ENCODE measurements at places on chromosomes 13 and 19.

DNA sequence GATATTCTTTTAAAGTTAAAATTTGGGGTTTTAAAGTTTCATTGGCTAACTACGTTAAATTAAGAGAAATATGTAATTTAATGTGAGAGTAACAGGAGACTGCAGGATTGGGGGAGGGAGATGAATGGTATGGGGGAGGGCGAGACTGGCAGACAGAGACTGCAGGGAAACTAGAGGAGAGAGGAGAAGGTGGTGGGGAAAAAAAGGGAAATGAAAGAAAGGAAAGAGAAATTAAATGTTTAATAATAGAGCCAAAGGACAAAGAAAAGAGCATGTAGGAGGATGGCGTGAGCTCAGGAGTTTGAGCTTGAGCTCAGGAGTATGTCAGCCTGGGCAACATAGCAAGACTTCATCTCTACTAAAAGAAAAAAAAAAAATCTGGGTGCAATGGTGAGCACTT is 115.9 kb downstream of the RFC3 start:
- DNase-seq: no peak

GRCh38 chr19:4705413-4706131 is 18.1 kb downstream of the DPP9 start:
- DNase-seq: no peak

GRCh38 chr13:31179754-31180153 is 18.1 kb upstream of the HSPH1 start:
- DNase-seq: no peak

GRCh38 chr19:19113040-19113626 is 25.1 kb downstream of the TMEM161A start:
- peak; percentile 16 for DNase-seq

DNA sequence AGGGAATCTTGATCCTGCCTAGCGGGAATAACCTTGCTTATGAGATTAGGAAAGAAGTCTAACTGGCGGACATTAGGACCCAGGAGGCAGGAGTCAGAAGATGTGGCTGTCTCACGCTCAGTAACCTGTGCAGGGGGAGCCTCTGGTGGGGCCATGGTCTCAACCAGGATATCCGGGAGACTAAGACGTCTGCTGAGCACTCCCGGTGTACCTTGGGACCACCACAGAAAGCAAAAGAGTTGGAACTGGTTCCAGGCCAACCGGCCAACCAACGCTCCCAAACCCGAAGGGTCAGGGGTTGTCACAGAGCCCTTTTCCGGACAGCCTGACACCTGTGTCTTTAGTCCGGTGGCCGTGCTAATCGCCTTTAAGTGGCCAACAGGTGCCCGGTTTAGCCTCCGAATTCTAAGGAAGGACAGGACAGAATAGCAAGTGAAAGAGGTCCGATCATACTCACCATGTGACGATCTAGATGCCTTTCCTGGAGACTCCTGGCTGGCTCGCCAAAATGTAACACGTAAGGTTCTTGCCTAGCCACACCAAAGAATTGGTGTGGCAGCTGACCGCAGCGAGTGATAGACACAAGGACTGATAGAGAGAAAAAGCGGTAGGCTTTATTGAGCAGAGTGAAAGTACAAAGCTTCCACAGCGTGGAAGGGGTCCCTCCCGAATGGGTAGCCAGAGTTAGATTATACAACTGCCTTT is 103.9 kb upstream of the DIAPH3 start:
- DNase-seq: peak; percentile 71

DNA sequence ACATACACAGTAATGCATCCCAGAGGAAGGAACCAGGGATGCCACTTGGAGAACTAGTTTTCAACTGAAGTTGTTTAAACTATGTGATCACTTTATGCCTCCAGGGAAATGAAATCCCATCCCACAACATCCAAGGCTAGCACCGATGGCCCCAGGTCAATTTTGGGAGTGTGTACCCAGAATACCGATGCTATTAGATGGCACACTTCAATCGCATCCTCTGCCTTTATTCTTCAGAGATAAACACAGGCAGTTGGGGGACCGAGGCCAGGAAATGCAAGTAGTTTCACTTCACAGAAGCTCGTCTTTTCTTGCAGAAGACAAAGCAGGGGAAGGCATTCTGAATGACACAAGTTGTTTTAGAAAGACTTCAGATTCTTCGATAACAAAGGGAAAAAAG is 13.8 kb downstream of the STK24 start:
- peak; percentile 32 for DNase-seq

- no peak for DNase-seq
Measured at GRCh38 chr13:90999401-90999800, 348.1 kb upstream of the MIR17HG start.

DNA sequence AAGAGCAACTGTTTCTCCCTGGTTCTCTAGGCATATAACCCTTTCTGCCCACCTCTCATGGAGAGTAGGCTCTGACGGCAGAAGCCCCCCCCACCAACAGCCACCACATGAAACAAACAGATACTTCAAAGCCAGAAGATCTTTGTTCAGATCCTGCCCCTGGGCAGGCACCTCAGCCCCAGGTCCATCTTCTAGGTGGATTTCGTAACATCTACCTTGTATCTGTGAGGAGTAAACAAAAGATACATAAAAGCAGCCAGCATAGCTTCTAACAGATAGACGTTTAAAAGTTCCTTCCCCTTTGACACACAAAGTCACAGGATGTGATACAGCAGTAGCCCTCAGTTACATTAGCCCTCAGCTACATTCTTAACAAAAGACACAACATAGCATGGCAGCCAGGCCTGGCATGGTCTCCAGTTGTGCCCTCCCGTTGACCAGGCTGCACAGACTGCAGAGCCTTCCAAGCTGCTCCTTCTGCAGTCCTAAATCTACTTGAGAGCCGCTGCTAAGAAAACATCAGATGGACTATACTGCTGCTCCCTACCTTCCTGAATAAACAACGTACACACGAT is 35.4 kb downstream of the BRD4 start:
- DNase-seq: no peak

All from stomach (tissue), 19 donors.